ENCODE measurements at places on chromosomes 13 and 19.

- peak; percentile 83 for DNase-seq
These were observed 13.4 kb upstream of the SIGLEC12 start for GRCh38 chr19:51514866-51515481.

- no peak for DNase-seq
These were observed 154.7 kb upstream of the SGCG start for GRCh38 chr13:23025864-23026608.

DNA sequence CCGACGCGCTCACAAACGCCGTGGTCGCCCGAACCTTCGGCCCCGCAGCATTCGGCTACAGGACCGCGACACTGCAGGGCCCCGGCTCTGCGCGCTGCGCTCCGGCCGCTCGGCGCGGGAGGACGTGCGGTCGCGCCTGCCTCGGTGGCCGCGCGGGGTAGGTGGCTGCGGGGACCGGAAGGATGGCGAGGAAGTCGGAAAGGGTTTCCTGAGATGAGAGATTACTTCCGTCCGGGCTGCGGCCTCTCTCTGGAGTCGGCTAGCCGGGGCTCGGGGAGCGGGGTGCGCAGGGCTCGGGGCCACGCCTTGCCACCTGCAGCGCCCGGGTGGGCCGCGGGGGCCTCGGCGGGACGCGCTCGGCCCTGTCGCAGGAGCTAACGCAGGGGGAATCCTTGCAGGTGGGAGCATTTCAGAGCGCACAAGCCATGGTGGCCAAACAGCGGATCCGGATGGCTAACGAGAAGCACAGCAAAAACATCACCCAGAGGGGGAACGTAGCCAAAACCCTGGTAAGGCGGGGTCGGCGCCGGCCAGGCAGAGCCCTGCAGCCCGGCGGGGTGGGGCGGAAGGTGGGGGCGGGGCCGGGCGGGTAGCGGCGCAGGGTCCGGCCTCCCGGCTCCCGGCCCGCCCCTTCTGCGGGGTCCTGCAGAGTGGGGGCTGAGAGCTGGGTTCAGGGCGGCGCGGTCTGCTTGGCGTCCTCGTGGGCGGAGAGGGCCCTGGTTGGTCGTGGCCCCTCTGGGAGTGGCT lies at the start of gene SERP2:
SERP2 (plus strand) TSS at position 224 of the 747 bp plus-strand sequence; CDS start at position 426, 202 bp downstream.
- DNase-seq = peak; percentile 43

DNA sequence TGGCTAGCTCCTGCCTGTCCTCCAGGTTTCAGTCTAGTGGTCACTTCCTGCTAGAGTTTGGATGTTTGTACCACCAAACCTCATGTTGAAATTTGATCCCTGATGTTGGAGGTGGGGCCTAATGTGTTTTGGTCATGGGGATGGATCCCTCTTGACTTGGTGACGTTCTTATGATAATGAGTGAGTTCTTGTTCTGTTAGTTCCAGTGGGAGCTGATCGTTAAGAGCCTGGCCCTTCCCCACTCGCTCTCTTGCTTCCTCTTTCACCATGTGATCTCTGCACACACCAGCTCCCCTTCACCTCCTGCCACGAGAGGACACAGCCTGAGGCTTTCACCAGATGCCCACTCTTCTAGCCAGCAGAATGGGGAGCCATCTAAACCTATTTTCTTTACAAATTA lies 86.8 kb upstream of the SCEL start:
- DNase-seq = no peak

DNA sequence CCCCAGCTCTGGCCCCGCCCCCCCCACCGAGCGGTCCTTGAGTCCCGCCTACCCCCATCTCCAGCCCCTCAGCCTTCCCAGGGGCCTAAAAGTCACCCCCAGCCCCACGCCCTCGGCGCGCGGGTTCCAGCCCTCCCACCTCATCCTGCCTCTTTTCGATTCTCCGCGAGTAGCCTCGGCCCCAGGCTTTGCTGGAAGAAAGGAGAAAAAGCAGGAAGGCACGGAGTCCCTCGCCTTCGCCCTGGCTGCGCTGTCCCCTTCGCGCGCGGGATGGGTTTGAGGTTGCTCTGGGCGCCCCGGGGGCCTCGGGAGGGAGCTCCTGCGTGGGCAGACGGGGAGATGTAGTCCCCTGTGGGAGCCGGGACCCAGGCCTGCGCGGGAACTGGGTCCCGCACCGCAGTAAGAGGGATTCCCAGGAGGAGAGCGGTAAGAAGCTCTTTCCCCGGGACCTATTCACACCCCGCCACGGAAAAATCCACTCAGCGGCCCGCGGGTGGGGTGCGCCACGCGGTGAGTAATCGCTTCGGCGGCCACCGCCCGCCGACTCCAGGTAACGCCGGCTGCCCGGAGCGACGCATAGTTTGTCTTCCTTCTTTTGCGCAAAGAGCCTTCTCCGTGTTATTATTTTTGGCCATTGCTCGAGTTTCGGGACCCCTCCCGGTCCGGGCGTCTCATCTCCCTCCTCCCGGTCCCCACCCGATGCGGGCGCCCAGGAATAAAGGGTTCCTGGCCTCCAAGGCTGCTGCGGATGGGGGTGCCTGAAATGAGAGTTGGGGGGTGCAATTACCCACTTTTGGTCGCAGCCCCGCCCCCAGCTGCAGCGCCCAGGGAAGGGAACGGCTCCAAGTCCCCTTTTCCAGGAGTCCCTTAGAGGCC lies 865 bp upstream of the CRLF1 start:
- DNase-seq = no peak

- DNase-seq = no peak
These were observed 39.3 kb upstream of the ISYNA1 start for GRCh38 chr19:18477042-18477779.

All from hematopoietic multipotent progenitor cell treated with erythropoietin and hydrocortisone succinate and interleukin-3 and kit ligand, for 8 days (in vitro differentiated cells).